ENCODE measurements at places on chromosomes 3 and 15. TPM values are rescaled to one million over a fixed set of nuclear protein-coding genes. Genes with fewer than 3 reads are reported as not detected.

DNA sequence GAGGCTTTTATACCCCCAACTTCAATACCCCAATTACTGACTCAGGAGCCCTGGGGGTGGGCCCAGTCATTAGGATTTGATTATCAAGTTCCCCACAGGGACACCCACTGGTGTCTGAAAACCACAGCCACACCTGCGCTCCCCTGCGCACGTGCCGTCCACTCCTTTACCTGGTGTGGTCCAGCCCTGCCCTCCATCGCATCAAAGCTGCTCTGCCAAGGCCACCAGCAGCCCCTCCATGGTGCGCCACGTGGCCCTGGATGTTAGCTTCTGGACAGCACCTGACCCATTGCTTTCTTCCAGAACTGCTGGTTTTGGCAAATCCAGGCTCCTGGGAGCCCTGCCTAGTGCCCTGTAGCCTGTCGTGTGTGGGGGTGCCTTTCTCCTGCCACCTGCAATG, 136.3 kb downstream of the NSMCE3 start:
- no peak for DNase-seq

DNA sequence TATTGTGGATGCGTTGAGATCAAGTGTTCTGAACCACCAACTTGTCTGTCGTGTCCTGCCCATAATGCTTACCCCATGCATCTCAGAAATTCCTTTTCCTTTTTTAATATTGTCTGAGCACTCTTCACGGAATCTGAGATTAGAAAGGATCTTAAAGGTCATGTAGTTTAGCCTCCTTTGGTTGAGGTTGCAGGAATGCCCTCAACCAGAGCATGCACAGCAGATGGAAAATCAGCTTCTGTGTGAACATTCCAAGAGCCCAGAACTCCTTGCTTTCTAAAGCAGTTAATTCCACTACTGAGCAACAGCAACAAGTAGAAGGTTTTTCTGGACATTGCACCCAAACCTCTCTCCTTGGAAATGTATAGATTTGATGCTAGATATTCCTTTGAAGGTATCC, 153.7 kb downstream of the TPRG1 start:
- no peak for DNase-seq

- no peak for DNase-seq
These were observed 274 bp downstream of the RRP9 start for GRCh38 chr3:51941463-51941797.

GRCh38 chr15:62219799-62220198, 54.7 kb upstream of the C2CD4B start:
- no peak for DNase-seq

- no peak for DNase-seq
These were observed 15.8 kb upstream of the ALAS1 start for GRCh38 chr3:52182196-52182595.

DNA sequence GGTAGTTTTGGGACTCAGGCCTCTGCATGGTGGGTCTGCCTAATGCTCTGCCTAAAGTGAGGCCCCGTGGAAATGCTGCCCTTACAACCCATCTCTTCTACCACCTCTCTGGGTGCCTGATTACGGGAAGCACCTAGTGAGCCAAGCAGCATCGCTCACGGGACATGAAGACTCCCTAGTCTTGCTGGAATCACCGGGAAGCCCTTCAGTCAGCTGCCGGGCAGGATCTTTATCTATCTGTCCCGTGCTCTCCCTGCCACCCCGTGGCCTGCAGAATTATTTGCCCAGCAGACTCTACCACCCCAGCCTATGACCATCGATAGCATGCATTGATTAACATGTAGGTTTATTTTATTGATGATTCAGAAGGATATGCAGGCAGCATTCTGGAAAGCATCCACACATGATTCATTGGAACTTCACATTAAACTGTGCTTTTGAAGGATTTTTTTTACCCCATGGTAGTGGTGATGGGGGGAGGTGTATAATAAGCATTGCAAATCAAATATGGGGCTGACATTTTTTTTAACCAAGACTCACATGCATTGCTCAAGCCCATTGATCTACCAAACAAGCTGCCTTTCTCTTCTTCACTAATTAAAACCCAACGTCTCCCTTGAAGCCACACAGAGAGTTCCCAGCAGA, 63.1 kb downstream of the ATP2B2 start:
- DNase-seq, result no peak

GRCh38 chr3:168066882-168067281, 28.8 kb downstream of the GOLIM4 start:
- no peak for DNase-seq

DNA sequence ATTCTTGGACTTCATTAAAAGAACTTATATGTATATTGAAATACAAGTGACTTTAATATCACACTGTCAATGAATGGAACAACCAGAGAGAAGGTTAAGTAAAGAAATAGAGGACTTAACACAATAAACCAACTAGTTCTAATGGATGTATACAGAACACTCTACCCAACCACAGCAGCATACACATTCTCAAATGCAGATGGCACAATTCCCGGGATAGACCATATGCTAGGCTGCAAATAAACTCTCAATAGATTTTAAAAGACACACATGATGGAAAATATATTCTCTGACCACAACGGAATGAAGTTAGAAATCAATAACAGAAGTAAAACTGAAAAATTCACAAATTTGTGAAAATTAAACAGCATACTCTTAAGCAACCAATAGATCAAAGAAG, 214.3 kb upstream of the LINGO1 start:
- DNase-seq, result no peak

GRCh38 chr3:126158016-126158911, 22.1 kb downstream of the ALDH1L1 start:
- no peak for DNase-seq

Gene RUBCN
- 63.5 TPM for polyA plus RNA-seq

DNA sequence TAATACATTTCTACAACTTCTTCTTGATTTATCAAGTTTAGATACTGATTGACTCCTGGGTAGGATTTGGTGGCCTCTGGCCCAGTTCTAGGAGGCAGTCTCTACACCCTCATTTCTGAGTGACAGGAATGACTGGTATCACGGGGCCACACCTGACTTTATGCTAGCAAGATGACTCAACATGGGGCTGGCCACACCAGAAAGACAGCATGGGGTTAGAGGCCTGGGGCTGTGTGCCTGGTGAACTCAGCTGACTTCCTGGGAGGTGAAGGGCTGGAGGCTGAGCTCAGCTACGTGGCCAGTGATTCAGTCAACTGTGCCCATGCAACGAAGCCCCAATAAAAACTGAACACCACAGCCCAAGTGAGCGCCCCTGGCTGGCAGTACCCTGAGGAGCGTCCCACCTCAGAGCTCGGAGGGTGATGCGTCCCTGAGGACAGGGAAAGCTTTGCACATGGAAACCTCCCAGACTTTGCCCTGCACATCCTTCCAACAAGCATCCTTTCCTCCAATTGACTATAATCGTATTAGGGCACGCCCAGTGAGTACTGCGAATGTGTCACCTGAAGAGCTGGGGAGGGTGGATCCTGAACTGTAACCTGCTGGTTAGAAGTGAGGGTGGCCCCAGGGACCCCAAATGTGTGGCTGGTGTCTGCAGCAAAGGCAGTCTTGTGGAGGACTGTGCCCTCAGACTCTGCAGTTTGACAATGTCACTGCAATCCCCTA, 57.2 kb downstream of the NIPA2 start:
- no peak for DNase-seq

Gene EAF1
- 8.3 TPM for polyA plus RNA-seq

DNA sequence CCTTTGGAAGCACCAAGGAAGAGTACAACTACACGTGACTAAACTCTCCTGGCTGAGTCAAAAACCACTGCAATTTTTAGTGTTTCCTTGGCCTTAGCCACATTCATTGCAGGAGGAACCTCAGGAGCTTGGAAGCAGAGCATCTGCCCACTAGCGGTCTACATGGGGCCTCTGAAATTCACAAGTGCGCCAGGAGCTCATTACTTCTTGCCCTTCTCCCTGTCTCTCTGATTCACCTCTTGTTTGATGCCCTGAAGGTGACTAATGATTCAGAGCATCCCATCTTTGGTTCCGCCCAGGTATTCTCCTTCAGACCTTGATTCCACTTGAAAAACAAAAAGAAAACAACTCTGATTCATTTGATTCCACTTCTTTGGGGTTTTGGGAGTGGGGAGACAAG, 201.1 kb upstream of the LPP start:
- no peak for DNase-seq

GRCh38 chr3:177673112-177673914, 476.0 kb upstream of the TBL1XR1 start:
- DNase-seq, result no peak

DNA sequence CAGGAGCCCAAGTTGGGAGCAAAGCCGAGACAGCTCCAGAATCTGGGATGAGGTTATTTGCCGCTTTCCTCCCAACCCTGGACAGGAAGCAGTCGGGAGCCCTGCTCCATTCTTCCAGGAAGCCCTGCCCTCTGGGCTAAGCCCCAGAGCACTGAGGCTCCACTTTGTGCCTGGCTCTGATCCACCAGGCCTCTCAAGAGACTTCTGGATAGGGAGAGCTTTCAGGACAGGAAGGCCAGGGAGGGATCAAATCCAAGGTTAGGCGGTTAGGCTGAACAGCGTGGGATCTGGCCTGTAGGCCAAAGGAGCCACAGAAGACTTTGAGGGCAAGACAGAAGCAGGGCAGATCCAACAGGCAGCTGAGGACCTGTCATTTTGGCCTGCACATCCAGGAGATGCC, 835 bp downstream of the STOML1 start:
- no peak for DNase-seq

All from B cell (primary cell).